ENCODE measurements at places on chromosomes 12 and 14.

DNA sequence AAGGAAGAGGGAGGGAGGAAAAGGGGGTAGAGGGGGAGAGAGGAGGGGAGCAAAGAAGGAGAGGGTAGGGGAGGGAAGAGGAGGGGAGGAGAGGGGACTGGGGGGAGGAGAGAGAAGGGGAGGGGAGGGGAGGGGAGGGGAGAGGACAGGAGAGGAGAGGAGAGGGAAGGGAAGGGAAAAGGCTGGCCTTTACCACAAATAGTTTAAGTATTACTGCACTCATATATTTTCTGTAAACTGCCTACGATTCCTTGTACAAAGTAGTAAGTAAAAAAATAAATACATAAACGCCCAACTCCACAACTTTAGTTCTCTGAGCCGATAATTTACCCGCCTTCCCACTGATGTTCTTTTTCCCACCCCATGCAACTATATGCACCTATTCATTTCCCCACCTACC is 23.7 kb upstream of the RERG start:
- DNase-seq, result no peak

DNA sequence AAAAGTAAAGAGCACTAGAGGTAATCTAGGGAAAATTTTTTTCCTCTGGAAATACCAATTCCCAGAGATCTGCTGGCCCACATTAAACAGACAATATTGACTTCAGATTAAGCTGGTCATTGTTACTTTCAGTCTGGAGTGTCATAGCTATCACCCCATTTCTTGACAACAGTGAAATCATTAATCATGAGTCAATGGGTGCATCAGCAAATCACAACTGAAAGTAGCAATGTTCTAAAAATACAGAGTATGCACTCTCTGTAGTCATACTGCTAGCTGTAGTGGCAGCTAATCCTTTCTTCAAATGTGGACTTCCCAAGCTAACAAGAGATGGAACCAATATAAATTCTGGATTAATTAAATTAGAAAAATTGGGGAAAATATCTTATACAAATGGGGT is 129.9 kb downstream of the CPNE8 start:
- DNase-seq, result no peak

DNA sequence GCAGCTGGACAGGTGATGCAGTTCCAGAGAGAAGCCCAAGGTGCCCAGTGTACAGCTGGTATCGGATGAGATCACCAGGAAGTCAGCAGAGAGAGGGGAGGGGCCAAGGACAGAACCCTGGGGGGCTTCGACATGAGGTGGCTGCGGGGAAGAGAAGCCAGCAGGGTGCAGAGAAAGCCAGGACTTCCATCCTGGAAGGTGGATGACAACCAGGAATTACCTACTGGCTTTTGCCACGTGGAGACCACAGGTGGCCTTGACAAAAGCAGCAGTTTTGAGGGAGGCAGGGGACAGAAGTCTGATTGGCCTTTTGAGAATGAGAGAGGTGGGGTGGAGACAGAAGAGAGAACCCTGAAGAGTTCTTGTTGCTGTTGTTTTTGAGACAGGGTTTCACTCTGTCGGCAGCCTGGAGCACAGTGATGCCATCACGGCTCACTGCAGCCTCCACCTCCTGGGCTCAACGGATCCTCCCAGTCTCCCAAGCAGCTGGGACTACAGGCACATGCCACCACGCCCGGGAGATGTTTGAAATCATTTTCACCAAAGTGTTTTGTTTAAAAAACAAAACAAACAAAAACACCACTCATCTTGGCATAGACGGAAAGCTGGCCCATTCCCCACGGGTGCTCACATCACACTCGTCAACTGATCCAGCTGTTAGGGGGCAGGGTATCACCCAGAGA is 35.2 kb downstream of the CDC42BPB start:
- DNase-seq, result no peak

- peak; percentile 28 for DNase-seq
Observed at GRCh38 chr12:12872934-12873275, 18.5 kb upstream of the GPRC5A start.

DNA sequence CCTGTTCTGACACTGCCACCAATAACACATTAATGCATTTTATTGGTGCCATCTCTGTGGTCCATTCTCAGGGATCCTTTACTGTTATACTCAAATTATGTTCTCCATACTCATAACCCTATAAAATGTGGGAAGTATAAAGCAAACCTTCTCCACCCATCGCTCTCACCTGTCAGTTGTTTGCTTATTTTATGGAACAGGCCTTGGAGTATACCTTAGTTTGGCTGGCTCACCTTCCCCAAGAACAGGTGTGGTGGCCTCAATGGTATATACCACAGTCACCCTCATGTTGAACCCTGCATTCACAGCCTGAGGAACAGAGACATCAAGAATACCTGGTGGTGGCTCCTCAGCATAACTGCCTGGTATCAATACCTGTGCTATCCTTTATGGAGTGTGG is 308.4 kb upstream of the STXBP6 start:
- no peak for DNase-seq

- DNase-seq, result no peak
Observed at GRCh38 chr14:69092840-69093422, 60.0 kb downstream of the DCAF5 start.

DNA sequence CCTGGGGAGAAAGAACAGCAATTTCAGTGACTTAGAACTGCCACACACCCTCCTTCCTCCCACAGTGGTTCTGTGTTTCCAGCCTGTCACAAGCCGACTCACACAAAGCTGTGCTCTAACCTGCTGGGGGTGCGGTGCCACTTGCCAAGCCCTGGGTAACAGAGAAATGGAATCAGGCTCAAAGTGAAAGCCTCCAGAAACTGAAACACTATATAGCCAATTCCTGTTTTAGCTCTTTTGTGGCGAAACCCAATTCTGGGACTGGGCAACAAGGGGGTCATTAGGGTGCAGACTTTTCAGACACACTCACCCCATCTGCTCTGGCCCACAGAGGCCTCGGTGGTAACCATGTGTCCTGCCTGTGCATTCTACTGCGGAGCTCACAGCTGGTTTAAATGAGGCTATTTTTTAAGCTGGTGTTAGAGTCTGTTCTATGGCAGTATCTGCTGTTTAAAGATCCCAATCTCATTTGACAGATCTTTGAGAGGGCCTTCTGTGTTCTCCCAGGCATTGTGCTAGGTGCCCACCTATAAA is 15.2 kb upstream of the ACTR6 start:
- no peak for DNase-seq

GRCh38 chr12:28235015-28235414 is 44.8 kb downstream of the CCDC91 start:
- DNase-seq, result no peak

DNA sequence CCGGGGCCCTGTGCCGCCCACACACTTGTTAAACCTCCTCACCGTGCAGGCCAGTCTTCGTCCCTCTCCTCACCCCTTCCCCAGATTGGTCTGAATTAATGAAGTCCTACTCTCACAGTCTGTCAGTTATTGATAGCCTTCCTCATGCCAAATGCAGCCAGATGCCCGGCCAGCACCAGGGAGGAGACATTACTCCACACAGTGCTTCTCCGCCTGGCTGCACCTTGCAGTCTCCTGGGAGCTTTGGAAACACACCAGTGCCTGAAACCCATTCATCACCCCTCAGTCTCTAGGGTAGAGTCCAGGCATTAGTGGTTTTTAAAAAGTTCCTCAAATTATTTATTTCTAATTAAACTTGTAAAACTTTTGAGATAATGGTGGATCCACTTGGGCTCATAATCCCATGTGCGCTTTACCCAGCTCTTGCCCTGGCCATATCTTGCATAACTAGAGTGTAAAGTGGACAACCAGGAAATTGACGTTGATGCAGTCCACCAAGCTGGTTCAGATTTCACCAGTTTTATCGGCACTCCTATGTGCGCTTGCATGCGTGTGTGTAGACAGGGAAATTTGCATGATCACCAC is 38.2 kb upstream of the TSPAN9 start:
- DNase-seq, result no peak

GRCh38 chr14:51901475-51902024 is 41.1 kb downstream of the GNG2 start:
- DNase-seq, result no peak

GRCh38 chr12:99766408-99766807 is 118.9 kb downstream of the GARIN6 start:
- DNase-seq, result no peak

- no peak for DNase-seq
Observed at GRCh38 chr14:92549105-92549858, 35.7 kb downstream of the RIN3 start.

DNA sequence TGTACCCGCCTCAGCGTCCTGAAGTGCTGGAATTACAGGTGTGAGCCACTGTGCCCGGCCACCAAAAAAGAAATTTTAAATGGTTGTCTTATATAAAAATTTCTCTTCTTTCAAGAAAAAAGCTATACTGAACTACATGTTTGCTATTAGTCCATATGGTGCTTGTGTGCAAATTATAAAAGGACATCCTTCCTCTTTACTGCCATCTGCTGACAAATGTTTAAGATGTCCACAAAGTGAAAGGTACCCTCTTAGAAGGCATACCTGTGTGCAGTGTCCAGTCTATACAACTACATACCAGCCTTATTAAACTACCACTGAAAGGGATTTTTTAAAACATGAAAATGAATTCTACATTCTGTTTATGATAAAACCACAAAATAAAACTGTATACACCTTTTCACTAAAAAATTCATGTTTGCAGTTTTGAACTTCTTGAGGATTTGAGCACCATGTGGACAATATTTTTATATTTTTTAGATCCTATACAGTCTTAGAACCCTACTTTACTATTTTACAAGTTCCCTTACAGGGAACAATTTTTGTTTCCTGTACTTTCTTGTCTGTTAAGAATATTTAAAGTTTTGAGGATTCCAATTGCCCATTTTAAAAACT is 32.8 kb upstream of the TOMM20L start:
- DNase-seq, result peak; percentile 22

- peak; percentile 71 for DNase-seq
Observed at GRCh38 chr14:31419967-31420318, 407 bp downstream of the HEATR5A start.

GRCh38 chr12:6827982-6828780 is at the start of gene P3H3:
Gene P3H3 (plus strand): TSS chr12:6828407. CDS start chr12:6828441, 34 bp downstream.
- peak; percentile 73 for DNase-seq

DNA sequence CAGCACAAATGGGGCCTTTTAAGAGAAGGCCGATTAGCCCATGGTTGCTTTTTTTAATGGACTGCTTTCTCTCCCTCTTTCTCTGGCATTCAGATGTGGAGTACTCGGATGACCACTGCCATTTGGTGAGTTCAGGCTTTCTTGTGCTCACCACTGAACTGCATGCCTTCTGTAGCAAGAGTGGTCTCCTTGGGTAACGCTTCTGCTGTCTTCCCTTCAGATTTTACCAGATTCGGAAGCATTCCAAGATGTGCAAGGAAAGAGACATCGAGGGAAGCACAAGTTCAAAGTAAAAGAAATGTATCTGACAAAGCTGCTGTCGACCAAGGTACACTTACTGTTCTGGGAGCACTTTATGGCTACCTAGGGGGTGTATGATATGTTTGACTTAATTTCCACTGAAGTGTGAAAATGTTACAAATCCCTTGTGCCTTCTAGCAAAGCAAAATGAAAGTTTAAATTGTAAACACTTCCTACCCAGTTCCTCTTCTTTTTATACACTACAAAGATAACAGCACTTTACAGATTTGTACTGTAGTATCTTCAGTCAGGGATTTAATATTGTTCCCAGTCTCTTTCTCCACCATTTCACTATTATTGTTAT is 148.8 kb downstream of the PLXNC1 start:
- DNase-seq, result no peak

GRCh38 chr12:4938900-4939299 is 29.2 kb downstream of the KCNA1 start:
- no peak for DNase-seq

DNA sequence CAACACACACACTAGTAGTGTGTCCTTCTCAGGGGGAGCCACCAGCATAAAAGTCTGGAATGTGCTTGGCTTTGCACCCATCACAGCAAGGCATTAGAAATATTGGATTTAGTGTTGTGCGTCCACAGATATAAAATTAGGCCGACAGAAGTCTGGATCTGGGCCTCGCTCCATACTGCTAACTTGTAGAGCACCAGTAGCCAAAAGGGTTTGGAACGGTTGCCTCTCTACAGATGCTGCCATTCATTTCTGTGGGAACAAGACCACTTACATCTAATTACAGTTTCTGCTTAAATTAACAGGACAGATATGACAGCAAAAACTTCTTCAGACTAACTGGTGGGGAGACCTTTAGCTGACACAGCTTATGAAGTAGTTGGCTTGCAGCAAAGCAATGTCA is 94.2 kb downstream of the EXOC5 start:
- no peak for DNase-seq

DNA sequence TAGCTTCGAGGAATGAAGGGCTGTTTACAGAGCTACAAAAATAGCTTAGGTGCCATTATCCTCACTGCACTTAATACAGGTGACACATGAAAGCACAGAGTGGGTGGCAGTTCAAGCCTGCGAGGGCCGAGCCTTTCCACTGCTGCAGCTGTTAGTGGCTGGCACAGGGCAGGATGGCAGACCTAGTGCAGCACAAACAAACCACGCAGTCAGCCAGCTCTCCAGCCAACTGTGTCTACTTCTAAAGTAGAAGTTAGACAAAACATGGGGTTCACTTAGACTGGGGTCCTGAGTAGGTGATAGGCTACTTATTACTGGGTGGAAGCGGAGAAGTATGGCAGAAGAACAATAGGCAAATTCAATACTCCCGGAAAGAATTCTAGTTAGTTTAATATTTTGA is 95.4 kb downstream of the DUSP16 start:
- no peak for DNase-seq

DNA sequence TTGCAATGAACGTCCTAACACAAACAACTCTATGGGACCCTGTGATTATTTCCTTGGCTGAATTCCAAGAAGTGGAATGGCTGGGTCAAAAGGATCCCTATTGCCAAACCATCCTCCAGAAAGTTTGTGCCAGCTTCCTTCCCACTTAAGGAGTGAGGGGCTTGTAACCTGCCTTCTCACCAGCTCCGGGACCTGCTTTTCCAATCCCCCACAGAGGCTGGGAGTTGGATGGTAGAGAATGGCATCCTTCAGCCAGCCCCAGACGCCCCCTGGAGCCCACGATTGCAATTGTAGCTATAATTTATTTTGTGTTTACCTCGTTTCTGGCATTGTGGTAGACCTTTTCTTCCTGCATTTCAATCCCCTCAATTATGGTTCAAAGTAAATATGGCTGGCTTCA is 9.7 kb upstream of the ZDHHC22 start:
- DNase-seq, result peak; percentile 54

- no peak for DNase-seq
Observed at GRCh38 chr14:98230411-98230810, 1041.6 kb downstream of the BCL11B start.

DNA sequence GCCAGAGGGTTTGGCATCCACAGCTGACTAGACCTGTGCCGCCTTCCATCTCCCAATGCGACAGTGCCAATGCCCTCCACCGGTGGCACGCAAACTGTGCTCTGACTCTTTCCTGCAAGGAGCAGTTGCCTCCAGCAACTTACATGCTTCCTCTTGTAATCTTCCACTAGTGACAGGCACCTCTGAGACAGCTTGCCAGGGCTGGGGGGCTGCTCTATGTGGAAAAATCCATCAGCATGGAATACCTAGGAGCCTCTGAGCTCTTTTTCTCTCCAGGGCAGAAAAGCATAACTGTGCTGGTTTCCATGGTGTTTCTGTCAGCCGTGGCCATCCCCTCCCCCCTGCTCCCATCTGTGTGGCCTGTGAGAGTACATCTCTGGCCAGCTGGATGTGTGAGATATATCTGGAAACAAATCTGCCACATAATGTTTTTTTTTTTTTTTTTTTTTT is 110.6 kb downstream of the MYRFL start:
- DNase-seq, result no peak

All from astrocyte of the hippocampus (primary cell).